ENCODE measurements at places on chromosomes 3 and 15. TPM values are rescaled to one million over a fixed set of nuclear protein-coding genes. Genes with fewer than 3 reads are reported as not detected.

ISG20 gene
- 32.2 TPM for total RNA-seq

MORC1 gene
- total RNA-seq, result not detected

IGDCC3 gene
- total RNA-seq, result 0.12 TPM

IGSF10 gene
- 0.35 TPM for total RNA-seq

SKOR1 gene
- total RNA-seq, result 0.05 TPM

SCAMP5 gene
- 11.7 TPM for total RNA-seq

ZNF385D gene
- 0.42 TPM for total RNA-seq

SPATA12 gene
- 0.62 TPM for total RNA-seq

CTXN2 gene
- total RNA-seq, result not detected

CAND2 gene
- total RNA-seq, result 0.41 TPM

All from A549 treated with Mapracorat at 1 μM for 4 hours (cell line).